ENCODE measurements at places on chromosomes 12 and 14. TPM values are rescaled to one million over a fixed set of nuclear protein-coding genes. Genes with fewer than 3 reads are reported as not detected.

DNA sequence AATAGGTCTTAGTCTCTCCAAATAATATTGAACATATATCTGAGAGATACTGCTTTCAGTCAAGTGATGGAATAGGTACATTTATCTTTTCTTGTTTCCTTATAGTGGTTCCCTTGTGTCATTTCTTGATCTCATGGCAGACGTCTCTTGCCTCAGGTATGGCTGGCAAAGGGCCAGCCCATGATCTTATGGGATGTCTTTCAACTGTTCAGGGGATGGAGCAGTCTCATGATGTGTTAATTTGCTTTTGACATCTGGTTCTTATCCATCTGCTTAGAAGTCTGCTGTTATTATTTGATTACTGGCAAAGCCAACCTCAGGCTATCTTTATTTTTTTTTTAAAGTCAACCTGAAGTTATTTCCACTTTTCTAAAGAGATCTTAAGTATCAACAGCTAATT, 262.9 kb downstream of the TMEM117 start:
- no peak for DNase-seq
- no peak overlapping the region for H3K4me3 ChIP-seq
- H3K4me1 ChIP-seq = no peaks in the 10 kb centered on the region

The MTA1 gene
- 5.2 TPM for polyA plus RNA-seq

The SERPINA9 gene
- not detected for polyA plus RNA-seq

DNA sequence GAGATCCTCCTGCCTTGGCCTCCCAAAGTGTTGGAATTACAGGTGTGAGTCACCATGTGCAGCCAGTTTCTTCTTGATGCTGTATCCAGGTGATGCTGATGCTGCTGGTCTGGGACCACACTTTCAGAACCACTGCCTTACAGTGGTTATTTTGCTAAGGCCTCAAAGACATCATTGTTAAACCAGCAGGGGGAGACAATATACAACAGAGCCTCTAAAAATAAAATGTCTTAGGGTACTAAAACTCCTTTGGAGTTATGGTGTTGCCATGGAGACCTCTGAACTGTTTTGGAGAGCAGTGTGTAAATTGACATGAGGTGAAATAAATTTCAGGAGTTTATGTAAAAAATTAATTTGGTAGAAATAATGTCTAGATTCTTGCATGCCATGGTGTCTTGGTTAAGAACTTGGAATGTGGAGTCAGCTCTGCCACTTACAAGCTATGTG, 1.1 kb upstream of the ARG2 start:
- no peak overlapping the region for H3K4me3 ChIP-seq
- peak overlapping the region; percentile 82 for H3K27ac ChIP-seq
- no peak for DNase-seq
- H3K36me3 ChIP-seq = no peaks in the 10 kb centered on the region
- peaks cover 12% of the 10 kb centered on the region for H3K4me1 ChIP-seq

The KLRG1 gene
- polyA plus RNA-seq = 18.0 TPM

GRCh38 chr14:86933958-86934595, 1058.9 kb downstream of the GALC start:
- H3K36me3 ChIP-seq = no peaks in the 10 kb centered on the region
- H3K27ac ChIP-seq = no peak overlapping the region
- H3K27me3 ChIP-seq = no peaks in the 10 kb centered on the region
- no peak overlapping the region for H3K4me3 ChIP-seq
- DNase-seq = no peak

DNA sequence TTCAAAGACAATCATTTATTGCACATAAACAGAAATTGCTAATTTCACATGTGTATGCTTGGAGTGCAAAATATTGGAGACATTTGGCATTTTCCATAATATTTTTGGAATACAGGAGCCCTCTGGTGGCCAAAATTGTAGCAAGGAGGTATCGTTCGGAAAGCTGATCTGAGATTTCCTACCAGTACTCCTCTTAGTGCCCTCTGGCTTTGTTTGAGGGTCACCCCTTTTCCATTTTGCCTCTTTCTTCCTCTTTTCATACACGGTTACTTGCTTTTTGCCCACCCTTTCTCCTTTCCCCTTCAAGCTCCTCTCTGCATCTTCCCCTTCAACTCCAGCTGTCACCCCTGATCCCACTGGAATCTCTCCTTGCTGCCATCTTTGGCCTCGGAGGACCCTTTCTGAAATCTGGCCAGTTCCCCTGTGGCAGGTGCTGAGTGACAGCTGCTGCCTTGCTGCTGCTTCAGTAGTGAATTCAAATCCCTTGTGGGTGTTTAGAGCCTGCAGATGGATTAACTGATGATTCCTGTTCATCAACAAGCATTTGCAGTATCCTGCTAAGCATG, 164.6 kb upstream of the PARP11 start:
- DNase-seq = peak; percentile 23
- no peaks in the 10 kb centered on the region for H3K4me1 ChIP-seq
- no peaks in the 10 kb centered on the region for H3K36me3 ChIP-seq
- H3K4me3 ChIP-seq = no peak overlapping the region
- no peak overlapping the region for H3K27ac ChIP-seq

DNA sequence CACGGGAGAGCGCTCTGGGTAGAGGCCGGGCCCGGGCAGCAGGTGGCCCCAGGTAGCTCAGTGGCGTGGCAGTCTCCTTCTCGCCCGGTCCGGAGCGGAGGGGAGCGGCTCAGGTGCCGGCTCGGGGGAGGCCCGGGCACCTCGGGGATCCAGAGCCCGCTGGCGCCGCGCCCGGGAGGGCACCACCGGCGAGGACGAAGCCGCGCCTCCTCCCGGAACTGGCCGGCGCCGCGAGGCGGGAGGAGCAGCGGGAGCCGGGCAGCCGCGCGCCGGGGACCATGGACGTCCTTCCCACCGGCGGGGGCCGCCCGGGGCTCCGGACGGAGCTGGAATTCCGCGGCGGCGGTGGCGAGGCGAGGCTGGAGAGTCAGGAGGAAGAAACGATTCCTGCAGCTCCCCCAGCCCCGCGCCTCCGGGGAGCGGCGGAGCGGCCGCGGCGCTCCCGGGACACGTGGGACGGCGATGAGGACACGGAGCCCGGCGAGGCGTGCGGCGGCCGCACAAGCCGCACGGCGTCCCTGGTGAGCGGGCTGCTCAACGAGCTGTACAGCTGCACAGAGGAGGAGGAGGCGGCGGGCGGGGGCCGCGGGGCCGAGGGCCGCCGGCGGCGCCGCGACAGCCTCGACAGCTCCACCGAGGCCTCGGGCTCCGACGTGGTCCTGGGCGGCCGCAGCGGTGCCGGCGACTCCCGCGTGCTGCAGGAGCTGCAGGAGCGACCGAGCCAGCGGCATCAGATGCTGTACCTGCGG, 21.5 kb upstream of the GNS start:
- peak overlapping the region; percentile 25 for H3K4me3 ChIP-seq
- H3K4me1 ChIP-seq = peaks cover 6% of the 10 kb centered on the region
- H3K27me3 ChIP-seq = peaks cover 31% of the 10 kb centered on the region
